AG04449 (cell line): ENCODE measurements at places on chromosomes 5 and 9.

- no peak for DNase-seq
Observed at GRCh38 chr5:122316656-122317055, 4.6 kb downstream of the SNCAIP start.

DNA sequence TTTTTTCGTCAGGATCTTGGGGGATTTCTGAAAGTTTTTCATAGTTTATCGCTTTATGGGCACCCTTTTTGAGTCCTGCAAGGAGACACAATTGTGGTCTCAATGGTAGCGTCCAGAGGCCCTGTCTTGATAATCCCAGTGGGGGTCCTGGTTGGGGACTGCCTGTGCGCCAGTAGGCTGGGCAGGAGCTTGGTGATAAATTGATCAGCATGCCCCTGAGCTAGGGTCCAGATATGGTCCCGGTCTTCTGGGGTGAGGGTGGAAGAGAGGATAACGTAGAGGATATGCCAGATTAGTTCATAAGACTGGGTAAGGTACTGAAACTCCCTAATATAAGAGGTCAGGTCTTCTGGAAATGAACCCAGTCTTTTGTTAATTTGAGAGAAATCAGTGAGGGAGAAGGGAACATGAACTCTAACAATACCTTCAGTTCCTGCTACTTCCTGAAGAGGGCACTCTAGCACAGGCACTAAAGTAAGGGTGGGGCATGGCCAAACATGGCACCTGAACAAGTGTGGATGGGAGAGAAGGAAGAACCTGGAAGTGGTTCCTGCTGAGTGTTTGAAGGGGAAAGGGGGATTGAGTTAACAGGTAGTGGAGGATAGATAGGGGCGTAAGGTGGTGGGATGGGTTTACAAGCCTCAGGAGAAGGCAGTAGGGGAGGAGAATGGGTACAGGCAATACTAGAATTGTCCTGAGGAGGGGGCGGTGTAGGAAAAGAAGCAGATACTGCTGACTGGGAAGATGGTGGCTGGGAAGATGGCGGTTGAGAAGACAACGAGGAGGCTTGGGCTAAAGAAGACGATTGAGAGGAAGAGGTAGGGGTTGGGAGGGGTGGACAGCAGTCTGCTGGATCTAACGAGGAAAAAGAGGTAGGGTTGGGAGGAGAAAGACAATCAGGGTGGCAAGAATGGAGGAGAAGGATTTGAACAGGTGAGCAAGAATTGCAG, 33.8 kb upstream of the ANXA2R start:
- no peak for DNase-seq

DNA sequence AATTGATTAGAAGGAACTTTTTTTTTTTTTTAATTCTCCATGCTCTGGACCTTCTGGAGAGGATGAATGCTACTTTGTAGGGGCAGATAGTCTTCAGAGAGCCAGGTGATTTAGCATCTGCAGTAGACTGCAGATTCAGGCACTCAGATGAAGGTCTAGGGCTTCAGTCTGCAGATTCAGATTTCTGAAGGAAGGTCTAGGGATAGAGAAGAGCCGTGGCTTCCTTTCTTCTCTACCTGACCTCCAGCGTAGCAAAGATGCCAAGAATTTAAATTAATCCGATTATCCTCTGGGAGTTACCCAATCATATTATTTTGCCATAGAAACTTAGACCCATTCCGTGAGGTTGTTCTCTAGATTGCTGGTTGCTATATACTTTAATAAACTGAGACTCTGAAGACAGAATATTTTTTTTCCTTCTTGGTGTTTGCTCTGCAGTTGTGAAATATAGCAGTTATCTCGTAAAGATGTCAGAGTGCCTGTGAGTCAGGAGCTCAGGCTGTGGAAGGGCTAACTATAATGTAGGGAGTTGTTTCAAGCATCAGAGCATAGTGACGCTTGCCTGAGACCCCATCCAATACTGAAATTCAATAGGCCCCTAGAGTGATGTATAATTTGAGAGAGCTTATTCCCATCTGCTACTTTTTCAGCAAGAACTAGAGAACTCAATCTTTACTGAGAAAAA, 132.7 kb upstream of the SLC12A2 start:
- DNase-seq = no peak

DNA sequence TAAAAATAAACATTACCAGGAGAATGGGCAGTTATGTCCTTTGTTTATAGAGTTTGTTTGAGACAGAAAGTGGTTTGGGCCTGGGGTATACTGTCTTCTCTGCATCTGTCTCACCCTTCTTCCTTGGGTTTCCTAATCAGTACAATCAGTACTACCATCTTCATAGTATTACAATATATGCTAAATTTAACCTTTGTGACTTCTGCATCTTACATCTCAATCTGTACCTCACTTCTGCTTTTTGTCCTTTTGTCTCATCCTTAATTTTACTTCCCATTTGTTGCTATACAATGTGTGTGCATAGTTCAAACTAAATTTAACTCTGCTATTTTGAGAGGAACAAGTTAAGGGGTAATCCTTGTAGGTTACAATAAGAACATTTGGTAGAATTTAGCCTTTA, 19.6 kb downstream of the FBXO38 start:
- DNase-seq = no peak

DNA sequence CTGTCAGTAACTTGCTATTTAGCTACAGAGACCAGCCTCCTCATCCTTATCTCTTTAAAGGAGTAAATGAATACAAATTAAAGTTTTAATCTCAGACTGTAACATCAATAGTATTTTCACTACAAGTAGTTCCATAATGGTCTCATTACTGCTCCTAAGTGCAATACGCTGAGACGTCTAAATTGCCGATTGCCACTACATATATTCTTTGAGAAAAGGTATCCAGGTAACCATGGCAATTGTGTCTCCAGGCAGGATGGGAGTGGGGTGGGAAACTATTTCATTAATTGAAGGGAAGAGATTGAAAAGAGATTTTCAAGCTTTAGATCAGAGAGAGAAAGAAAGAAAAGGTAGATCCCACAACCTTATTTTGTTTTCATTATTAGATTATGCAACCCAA, 65.5 kb upstream of the PPP2R2B start:
- no peak for DNase-seq

- DNase-seq = peak; percentile 19
Observed at GRCh38 chr9:27333241-27334052, 36.5 kb upstream of the EQTN start.

GRCh38 chr9:92605224-92605623, 64.7 kb downstream of the IPPK start:
- no peak for DNase-seq

DNA sequence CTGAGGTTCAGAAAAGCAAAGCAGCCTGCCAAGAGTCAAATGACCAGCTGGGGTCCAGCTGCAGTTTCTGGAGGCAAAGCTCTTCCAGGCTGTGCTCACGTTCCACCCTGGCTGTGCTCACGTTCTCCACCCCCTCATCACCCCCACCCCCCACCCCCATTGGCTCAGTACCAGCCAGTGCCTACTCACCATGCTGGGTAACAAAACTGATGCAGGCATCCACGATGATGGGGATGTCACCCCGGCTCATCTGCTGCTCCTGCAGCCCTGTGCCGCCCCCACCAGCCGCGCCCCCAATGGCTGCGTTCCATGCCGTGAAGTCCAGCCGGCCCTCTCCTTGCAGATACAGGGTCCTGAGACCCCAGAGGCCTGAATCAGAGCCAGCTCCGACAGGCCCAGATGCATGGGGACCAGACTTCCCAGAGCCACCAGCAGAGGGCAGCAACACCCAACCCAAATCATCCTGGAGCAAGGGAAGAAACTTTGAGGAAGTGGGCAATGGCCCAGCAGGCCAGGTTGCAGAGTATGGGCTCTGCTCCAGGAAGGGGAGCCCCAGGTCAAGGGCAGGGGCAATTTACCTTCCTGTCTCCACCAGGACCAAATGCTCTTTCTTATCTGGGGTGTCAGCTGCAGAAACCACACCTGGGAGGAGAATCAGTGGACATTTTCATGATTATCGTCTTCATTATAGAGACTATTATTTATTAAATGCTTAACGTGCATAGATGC, 13.7 kb upstream of the FCHSD1 start:
- DNase-seq = no peak

GRCh38 chr9:132602207-132602606, 19.8 kb downstream of the BARHL1 start:
- no peak for DNase-seq
